Left lung (tissue), 14 donors: ENCODE measurements at places on chromosomes 11 and 22.

- no peaks in the 10 kb centered on the region for H3K27me3 ChIP-seq
- H3K4me1 ChIP-seq = no peaks in the 10 kb centered on the region
- DNase-seq = no peak
- H3K4me3 ChIP-seq = no peak overlapping the region
- no peaks in the 10 kb centered on the region for H3K36me3 ChIP-seq
These were observed 64.4 kb upstream of the SLC17A6 start for GRCh38 chr11:22273781-22274180.

DNA sequence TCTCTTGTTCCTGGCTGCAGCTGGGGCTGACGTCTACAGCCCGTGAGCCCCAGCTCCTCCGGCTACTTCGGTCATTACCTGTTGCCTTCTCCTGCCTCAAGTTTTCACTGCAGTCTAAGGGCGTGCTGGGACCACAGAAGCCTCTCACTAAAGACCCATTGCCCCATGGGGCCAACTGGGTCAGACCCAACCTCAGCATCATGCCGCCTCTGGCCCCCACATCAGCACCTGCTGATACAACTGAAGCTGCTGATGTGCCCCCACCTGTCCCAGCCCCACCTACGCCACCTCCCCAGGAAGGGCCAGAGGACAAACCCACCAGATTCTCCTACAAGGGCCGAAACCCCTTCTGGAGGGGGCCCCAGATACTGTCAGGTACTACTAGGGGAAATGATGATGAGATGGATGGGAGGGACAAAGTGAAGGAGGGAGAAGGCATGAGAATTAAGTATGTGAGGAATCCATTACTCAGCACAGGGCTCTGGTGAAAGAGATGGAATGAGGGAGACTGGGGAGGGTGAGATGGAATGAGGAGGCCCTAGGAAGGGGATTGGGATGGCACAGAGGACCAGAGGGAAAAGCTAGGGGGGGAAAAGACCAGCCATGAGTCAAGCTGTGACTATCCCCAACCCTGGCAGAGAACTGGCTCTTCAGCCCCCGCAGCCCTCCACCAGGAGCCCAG lies 5.1 kb downstream of the C11orf42 start:
- peaks cover 91% of the 10 kb centered on the region for H3K36me3 ChIP-seq
- H3K4me1 ChIP-seq = no peaks in the 10 kb centered on the region
- no peak for DNase-seq
- H3K4me3 ChIP-seq = no peak overlapping the region
- no peak overlapping the region for H3K27ac ChIP-seq
- H3K27me3 ChIP-seq = no peaks in the 10 kb centered on the region

DNA sequence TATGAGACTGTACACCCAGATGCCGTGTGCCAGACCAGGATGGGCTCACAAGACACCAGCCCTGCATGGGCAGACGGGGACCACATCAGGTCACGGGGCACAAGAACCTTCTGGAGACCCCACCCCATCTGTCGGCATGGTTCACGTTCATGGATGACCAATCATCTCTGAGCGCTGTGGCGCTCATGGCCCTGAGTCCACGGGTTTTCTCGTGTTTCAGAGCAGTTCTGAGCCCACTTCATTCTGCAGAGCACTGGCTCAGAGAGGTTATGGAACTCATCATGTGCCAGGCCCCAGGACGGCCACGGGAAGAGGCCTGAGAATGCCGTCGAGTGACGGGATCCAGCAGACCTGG lies 63.0 kb upstream of the PPARA start:
- H3K27ac ChIP-seq = peak overlapping the region; percentile 83
- DNase-seq = no peak
- peak overlapping the region; percentile 38 for H3K4me3 ChIP-seq
- H3K27me3 ChIP-seq = no peaks in the 10 kb centered on the region
- peaks cover 60% of the 10 kb centered on the region for H3K4me1 ChIP-seq

- H3K27me3 ChIP-seq = no peaks in the 10 kb centered on the region
- peaks cover 59% of the 10 kb centered on the region for H3K4me1 ChIP-seq
- H3K36me3 ChIP-seq = no peaks in the 10 kb centered on the region
- no peak overlapping the region for H3K4me3 ChIP-seq
- peak overlapping the region; percentile 4 for H3K27ac ChIP-seq
These were observed 40.4 kb upstream of the ETS1 start for GRCh38 chr11:128627666-128628324.

- no peak overlapping the region for H3K4me3 ChIP-seq
- H3K4me1 ChIP-seq = no peaks in the 10 kb centered on the region
- H3K27me3 ChIP-seq = no peaks in the 10 kb centered on the region
- no peaks in the 10 kb centered on the region for H3K36me3 ChIP-seq
These were observed 260.9 kb downstream of the KIRREL3 start for GRCh38 chr11:126739499-126740145.

GRCh38 chr11:45949992-45950407 lies 27.5 kb downstream of the LARGE2 start:
- H3K27ac ChIP-seq = no peak overlapping the region
- no peaks in the 10 kb centered on the region for H3K27me3 ChIP-seq
- no peaks in the 10 kb centered on the region for H3K4me1 ChIP-seq
- no peak for DNase-seq

DNA sequence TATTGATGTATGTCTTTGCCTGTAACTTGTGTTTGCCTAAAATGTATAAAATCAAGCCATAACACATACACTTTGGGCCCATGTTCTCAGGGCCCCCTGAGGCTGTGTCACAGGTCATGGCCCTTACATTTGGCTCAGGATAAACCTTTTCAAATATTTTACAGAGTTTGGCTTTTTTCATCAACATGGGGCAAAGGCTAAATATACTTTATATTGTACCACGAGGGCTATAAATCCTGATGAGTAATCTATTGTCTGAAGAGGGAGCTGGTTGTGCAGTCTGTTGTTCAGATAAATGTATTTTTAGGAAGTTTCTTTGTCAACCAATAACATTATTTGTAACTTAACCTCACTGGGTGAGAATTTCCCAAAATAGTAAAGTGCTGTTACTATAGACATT lies 404.6 kb upstream of the DDI1 start:
- no peaks in the 10 kb centered on the region for H3K27me3 ChIP-seq
- H3K27ac ChIP-seq = no peak overlapping the region
- H3K36me3 ChIP-seq = no peaks in the 10 kb centered on the region
- H3K4me1 ChIP-seq = no peaks in the 10 kb centered on the region
- H3K4me3 ChIP-seq = no peak overlapping the region

DNA sequence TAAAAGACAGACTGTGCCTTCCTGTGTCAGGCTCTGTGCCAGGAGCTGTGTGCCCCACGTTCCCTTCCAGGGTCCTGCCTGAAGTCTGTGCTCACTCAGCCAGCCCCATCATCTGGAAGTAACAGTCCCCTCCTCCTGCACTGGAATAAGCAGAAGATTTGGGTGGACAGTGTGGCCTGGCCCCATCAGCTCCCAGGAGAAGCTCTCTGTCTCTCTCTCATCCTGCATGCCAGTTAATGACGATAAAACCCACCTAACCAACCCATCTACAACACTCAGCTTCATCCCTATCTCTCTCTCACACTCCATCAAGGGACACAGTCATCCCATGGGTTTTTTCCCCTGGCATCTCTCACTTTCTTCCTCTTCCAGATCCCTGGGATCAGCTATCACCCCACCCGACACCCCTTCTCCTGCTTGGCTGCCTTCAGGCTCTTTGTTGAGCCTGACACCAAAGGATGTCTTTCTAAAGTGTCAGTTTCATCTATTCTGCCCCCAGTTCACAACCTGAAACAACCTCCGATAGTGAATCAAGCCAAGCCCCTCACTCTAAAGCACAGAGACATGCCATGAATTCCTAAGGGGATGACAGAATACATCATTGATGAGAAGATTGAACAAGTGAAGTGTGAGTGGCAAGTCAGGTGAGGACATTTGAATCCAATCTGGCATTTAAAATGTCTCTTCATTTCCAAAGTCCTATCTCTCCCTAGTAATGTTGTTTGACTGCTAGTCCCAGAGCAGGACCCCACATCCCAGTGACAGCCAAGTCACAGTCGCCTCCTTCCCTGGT lies 91.4 kb upstream of the TOP3B start:
- no peaks in the 10 kb centered on the region for H3K4me1 ChIP-seq
- H3K36me3 ChIP-seq = no peaks in the 10 kb centered on the region
- no peak overlapping the region for H3K27ac ChIP-seq
- no peak overlapping the region for H3K4me3 ChIP-seq
- DNase-seq = no peak

GRCh38 chr11:63445118-63445517 lies 45.8 kb downstream of the PLAAT5 start:
- H3K27ac ChIP-seq = no peak overlapping the region
- H3K27me3 ChIP-seq = no peaks in the 10 kb centered on the region
- no peaks in the 10 kb centered on the region for H3K4me1 ChIP-seq
- H3K4me3 ChIP-seq = no peak overlapping the region
- H3K36me3 ChIP-seq = no peaks in the 10 kb centered on the region

DNA sequence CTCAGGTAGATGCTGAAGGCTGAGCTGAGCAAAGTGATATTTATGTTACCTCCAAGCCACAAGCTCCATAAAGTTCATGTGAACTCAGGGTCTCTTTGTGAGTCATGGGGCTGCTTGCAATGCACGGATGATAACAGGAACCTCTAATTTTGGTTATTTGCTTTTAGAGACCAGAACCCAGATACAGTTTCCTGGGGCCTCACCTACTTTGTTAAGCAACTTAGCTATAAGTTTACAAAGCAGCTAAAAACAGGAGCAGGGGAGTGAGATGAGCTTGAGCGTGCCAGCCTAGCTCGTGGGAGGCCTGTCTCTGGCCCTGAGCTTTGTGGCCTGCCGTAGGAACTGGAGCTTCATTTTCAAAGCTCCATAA lies 29.2 kb downstream of the SREBF2 start:
- H3K4me3 ChIP-seq = no peak overlapping the region
- peaks cover 8% of the 10 kb centered on the region for H3K4me1 ChIP-seq

GRCh38 chr11:134271978-134272377 lies 4.2 kb upstream of the GLB1L3 start:
- peaks cover 16% of the 10 kb centered on the region for H3K4me1 ChIP-seq
- no peaks in the 10 kb centered on the region for H3K36me3 ChIP-seq
- no peak for DNase-seq
- no peak overlapping the region for H3K4me3 ChIP-seq

GRCh38 chr11:35323076-35323868 lies 96.1 kb downstream of the SLC1A2 start:
- no peak overlapping the region for H3K27ac ChIP-seq
- H3K36me3 ChIP-seq = no peaks in the 10 kb centered on the region
- no peak for DNase-seq

GRCh38 chr22:37079668-37080171 lies 28.2 kb downstream of the KCTD17 start:
- H3K36me3 ChIP-seq = no peaks in the 10 kb centered on the region
- peak; percentile 78 for DNase-seq
- H3K4me1 ChIP-seq = no peaks in the 10 kb centered on the region
- H3K27me3 ChIP-seq = no peaks in the 10 kb centered on the region
- H3K27ac ChIP-seq = peak overlapping the region; percentile 45
- no peak overlapping the region for H3K4me3 ChIP-seq

DNA sequence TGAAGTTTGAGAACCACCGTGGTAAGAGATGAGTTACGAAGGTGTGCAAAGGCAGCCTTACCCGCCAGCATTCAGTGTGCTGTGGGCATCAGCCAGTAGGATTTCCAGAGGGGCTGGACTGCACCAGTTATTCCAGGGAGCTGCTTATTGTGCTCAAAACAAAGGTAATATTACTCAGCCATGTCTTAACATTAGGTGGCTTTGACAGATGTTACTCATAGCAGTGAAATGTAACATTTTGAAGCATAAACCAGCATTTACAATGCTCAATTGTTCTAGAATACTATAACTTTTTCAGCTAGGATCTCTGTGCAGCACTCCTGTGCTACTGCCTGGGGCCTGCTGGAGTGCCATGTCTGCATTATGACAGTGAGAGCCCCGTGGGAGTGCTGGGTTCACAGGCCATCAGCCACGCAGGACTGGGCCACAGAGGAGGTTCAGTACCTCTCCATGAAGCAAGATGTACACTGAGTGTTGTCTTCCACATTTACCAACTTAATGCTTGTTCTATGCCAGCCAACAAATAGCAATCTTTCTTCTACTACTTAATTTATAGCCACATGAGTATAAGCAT lies 238.1 kb downstream of the CADM1 start:
- H3K36me3 ChIP-seq = no peaks in the 10 kb centered on the region
- H3K27ac ChIP-seq = no peak overlapping the region
- no peaks in the 10 kb centered on the region for H3K27me3 ChIP-seq
- DNase-seq = no peak
- H3K4me3 ChIP-seq = no peak overlapping the region

DNA sequence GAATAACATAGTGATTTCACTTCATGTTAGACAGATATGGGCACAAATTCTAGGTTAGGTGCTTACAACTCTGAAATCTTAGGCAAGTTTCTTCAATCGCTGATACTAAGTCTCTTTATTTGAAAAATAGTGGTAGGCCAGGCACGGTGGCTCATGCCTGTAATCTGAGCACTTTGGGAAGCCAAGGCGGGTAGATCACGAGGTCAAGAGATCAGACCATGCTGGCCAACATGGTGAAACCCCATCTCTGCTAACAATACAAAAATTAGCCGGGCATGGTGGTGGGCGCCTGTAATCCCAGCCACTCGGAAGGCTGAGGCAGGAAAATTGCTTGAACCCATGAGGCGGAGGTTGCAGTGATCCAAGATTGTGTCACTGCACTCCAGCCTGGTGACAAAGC lies 729.4 kb downstream of the METTL15 start:
- H3K27ac ChIP-seq = no peak overlapping the region
- H3K36me3 ChIP-seq = no peaks in the 10 kb centered on the region
- H3K4me3 ChIP-seq = no peak overlapping the region
- H3K27me3 ChIP-seq = no peaks in the 10 kb centered on the region
- H3K4me1 ChIP-seq = no peaks in the 10 kb centered on the region

GRCh38 chr11:58622344-58622743 lies at the start of gene CNTF:
CNTF (plus strand) TSS chr11:58622665; CDS start chr11:58622753, 88 bp downstream.
- no peaks in the 10 kb centered on the region for H3K27me3 ChIP-seq
- DNase-seq = no peak
- no peak within 1 kb of the TSS for H3K4me3 ChIP-seq
- H3K4me1 ChIP-seq = peaks cover 3% of the 10 kb centered on the region
- H3K27ac ChIP-seq = no peak within 1 kb of the TSS
- peaks cover 85% of the 10 kb centered on the region for H3K36me3 ChIP-seq

GRCh38 chr11:112903340-112903739 lies 57.9 kb upstream of the NCAM1 start:
- H3K27me3 ChIP-seq = no peaks in the 10 kb centered on the region
- H3K36me3 ChIP-seq = no peaks in the 10 kb centered on the region
- H3K27ac ChIP-seq = no peak overlapping the region
- no peak for DNase-seq
- H3K4me3 ChIP-seq = no peak overlapping the region
- H3K4me1 ChIP-seq = no peaks in the 10 kb centered on the region

- peaks cover 17% of the 10 kb centered on the region for H3K4me1 ChIP-seq
- no peaks in the 10 kb centered on the region for H3K36me3 ChIP-seq
- no peak overlapping the region for H3K4me3 ChIP-seq
- H3K27ac ChIP-seq = no peak overlapping the region
- DNase-seq = no peak
These were observed 77.0 kb downstream of the ME3 start for GRCh38 chr11:86595451-86595850.

DNA sequence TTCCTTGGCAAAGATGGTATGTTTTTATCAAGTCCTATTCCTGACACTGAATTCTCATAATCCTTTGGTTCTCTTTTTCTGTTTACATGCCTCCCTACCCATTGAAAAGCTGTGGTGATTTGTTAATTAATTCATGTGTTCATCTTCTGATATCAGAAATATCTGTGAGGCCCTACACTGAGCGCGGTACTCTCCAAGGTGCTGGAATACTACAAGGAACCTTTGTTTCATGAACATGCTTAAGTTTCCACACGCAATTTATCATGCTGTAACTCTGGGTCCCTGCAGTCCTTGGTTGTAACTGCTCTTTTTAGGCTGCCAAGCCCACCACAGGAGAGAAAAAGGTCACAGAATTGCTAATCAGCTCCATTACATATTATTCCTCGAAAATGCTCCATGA lies 331.8 kb downstream of the FAT3 start:
- no peak overlapping the region for H3K4me3 ChIP-seq
- DNase-seq = peak; percentile 35
- no peaks in the 10 kb centered on the region for H3K36me3 ChIP-seq
- H3K27ac ChIP-seq = no peak overlapping the region
